ENCODE measurements at places on chromosomes 16 and 17. TPM values are rescaled to one million over a fixed set of nuclear protein-coding genes. Genes with fewer than 3 reads are reported as not detected.

NXN gene
- total RNA-seq = 4.4 TPM

COA3 gene
- 15.2 TPM for total RNA-seq

- H3K4me1 ChIP-seq = no peaks in the 10 kb centered on the region
- no peak for DNase-seq
- H3K4me3 ChIP-seq = no peak overlapping the region
- no peak overlapping the region for H3K27ac ChIP-seq
These were observed 3.7 kb downstream of the C16orf78 start for GRCh38 chr16:49377196-49377755.

DNA sequence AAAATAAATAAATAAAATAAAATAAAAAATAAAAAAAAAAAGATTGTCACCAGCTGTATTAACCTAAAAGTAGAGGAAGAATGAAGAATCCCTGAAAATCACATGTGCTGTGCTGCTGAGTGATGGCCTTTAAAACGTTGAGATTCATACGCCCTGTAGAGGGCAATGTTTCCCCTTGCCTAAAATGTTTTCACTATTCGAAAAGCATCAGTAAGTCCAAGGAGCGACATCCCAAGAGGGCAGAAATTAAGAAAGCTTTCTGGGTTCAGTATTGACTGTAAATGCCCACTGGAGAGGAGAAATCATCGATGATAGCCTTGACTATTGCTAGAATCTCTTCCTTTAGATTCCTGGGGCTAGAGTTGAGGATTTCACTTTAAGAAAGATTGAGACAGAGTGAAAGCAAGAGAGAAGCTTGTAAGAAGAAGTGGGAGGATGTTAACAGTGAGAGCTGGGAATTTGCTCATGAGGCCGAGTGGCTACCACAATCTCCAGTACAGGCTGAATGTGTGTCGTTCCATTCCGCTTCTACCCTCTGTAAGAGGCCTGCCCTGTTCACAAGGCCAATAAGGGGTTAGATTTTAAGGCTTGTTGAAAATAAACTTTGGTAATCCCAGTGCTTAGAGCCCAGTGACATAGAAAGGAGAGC is 170.8 kb upstream of the FAM20A start:
- H3K27me3 ChIP-seq = peaks cover 16% of the 10 kb centered on the region
- no peak overlapping the region for H3K27ac ChIP-seq
- peaks cover 3% of the 10 kb centered on the region for H3K4me1 ChIP-seq
- H3K36me3 ChIP-seq = no peaks in the 10 kb centered on the region
- DNase-seq = no peak

PLA2G10 gene
- total RNA-seq = not detected

- H3K4me1 ChIP-seq = no peaks in the 10 kb centered on the region
- DNase-seq = no peak
- H3K27me3 ChIP-seq = peaks cover 58% of the 10 kb centered on the region
These were observed 186.2 kb downstream of the CYLD start for GRCh38 chr16:50928065-50928464.

CCL23 gene
- total RNA-seq = not detected

PTGES3L gene
- total RNA-seq = not detected

DNA sequence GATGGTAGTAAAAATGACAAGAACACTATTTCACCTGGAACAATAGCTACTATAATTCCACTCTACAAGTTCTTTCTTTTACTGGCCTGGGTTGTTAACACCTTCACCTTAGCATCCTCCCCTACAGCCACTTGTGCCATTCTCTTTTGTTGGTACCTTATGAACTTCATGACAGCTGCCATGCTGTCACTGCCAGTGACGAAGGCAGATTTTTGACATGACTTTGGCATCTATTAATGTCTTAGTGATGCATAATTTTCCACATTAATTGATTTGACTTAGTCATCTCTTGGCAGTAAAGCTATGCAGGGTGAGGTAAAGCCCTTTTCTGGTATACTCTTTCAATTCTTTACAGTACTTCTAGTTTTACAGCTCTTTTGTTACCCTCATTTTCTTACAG is 207.9 kb downstream of the TANC2 start:
- H3K36me3 ChIP-seq = peaks cover 2% of the 10 kb centered on the region
- no peak overlapping the region for H3K4me3 ChIP-seq
- no peaks in the 10 kb centered on the region for H3K27me3 ChIP-seq

DNA sequence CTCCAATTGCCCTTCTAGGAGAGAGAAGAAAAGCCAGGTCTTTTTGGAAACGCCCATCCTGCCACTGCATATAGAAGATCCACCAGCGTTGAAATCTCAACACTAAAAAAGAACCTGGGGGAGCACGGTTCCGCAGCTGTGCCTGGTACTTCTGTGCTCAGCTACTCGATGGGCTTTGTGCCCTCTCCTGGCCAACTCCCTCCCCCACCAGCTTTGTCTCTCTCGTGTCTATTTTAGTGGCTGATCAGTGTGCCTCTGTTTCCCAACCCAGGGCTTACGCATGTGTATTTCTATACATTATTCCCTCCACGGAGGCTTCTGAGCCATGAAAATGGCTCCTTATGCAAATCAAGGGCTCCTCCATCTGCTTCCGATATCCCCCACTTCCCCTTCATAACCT is 83.5 kb downstream of the RBFOX3 start:
- peaks cover 2% of the 10 kb centered on the region for H3K4me1 ChIP-seq
- no peak overlapping the region for H3K27ac ChIP-seq
- no peak for DNase-seq
- peaks cover 79% of the 10 kb centered on the region for H3K27me3 ChIP-seq
- H3K36me3 ChIP-seq = no peaks in the 10 kb centered on the region
- no peak overlapping the region for H3K4me3 ChIP-seq

- no peak overlapping the region for H3K27ac ChIP-seq
- no peak for DNase-seq
- peaks cover 7% of the 10 kb centered on the region for H3K27me3 ChIP-seq
- H3K36me3 ChIP-seq = no peaks in the 10 kb centered on the region
- H3K4me1 ChIP-seq = no peaks in the 10 kb centered on the region
- H3K4me3 ChIP-seq = no peak overlapping the region
These were observed 198.1 kb upstream of the IRX3 start for GRCh38 chr16:54484700-54485099.

- H3K27me3 ChIP-seq = no peaks in the 10 kb centered on the region
- H3K36me3 ChIP-seq = peaks cover 4% of the 10 kb centered on the region
- DNase-seq = no peak
- peak overlapping the region; percentile 90 for H3K4me3 ChIP-seq
- peak overlapping the region; percentile 93 for H3K27ac ChIP-seq
These were observed 28.7 kb upstream of the C16orf95 start for GRCh38 chr16:87345726-87346424.

- H3K4me3 ChIP-seq = no peak overlapping the region
- H3K4me1 ChIP-seq = no peaks in the 10 kb centered on the region
- H3K27ac ChIP-seq = no peak overlapping the region
These were observed 676.3 kb upstream of the CDH8 start for GRCh38 chr16:62712566-62712965.

GRCh38 chr16:75294773-75295459 is 43.5 kb upstream of the BCAR1 start:
- DNase-seq = no peak
- H3K27ac ChIP-seq = peak overlapping the region; percentile 56
- no peaks in the 10 kb centered on the region for H3K27me3 ChIP-seq

DNA sequence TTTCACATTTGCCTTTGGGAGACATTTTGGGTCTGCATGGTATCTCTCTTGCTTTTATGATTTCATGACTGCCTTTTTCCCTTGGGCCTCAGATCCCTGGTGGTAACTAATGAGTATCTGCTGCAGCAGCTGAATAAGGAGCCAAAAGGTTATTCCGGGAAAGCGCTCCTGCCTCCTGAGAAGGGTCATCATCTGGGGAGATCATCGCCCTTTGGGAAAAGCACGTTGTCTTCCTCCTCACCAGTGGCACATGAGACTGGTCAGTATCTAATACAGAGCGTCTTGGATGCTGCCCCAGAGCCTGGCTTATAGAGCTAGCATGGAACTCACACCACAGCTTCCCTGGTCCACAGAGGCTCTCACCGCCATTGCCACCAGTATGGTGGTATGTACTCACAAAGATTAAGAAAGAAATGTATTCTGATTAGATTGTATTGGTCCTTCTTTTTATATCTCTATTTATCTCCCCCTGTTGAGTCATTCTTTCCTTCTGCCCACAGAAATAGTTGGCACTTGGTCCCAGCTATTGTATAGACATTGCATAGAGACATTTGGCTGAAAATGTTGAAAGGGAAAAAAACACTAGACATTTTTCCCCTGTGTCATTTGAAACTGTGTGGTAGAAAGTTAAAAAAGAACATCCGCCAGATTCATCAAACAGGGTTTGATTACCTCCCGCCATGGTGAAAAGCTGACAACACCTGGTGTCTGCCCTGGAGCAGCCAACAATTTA is 8.4 kb downstream of the TPPP3 start:
- no peak overlapping the region for H3K27ac ChIP-seq
- H3K4me3 ChIP-seq = no peak overlapping the region
- H3K4me1 ChIP-seq = peaks cover 4% of the 10 kb centered on the region
- no peaks in the 10 kb centered on the region for H3K36me3 ChIP-seq
- peaks cover 9% of the 10 kb centered on the region for H3K27me3 ChIP-seq
- no peak for DNase-seq

GRCh38 chr16:14325502-14326401 is 254.6 kb downstream of the MRTFB start:
- no peak overlapping the region for H3K27ac ChIP-seq
- peaks cover 14% of the 10 kb centered on the region for H3K27me3 ChIP-seq
- H3K36me3 ChIP-seq = no peaks in the 10 kb centered on the region
- no peak overlapping the region for H3K4me3 ChIP-seq

ACSM2A gene
- not detected for total RNA-seq

NLRC5 gene
- 381 TPM for total RNA-seq

GRCh38 chr16:49867796-49868668 is 12.1 kb upstream of the ZNF423 start:
- H3K36me3 ChIP-seq = no peaks in the 10 kb centered on the region
- DNase-seq = no peak
- peaks cover 1% of the 10 kb centered on the region for H3K4me1 ChIP-seq
- peaks cover 19% of the 10 kb centered on the region for H3K27me3 ChIP-seq
- H3K4me3 ChIP-seq = no peak overlapping the region

- DNase-seq = no peak
- no peaks in the 10 kb centered on the region for H3K27me3 ChIP-seq
- no peak overlapping the region for H3K27ac ChIP-seq
- peaks cover 2% of the 10 kb centered on the region for H3K4me1 ChIP-seq
- no peak overlapping the region for H3K4me3 ChIP-seq
These were observed 90.2 kb downstream of the VPS53 start for GRCh38 chr17:624341-624860.

RDM1 gene
- total RNA-seq = not detected

SPECC1 gene
- 10.8 TPM for total RNA-seq

HOXB8 gene
- total RNA-seq = not detected

- no peak for DNase-seq
- H3K27ac ChIP-seq = no peak overlapping the region
- peaks cover 9% of the 10 kb centered on the region for H3K4me1 ChIP-seq
- H3K4me3 ChIP-seq = no peak overlapping the region
- H3K36me3 ChIP-seq = peaks cover 3% of the 10 kb centered on the region
These were observed 11.6 kb downstream of the SLC13A2 start for GRCh38 chr17:28485049-28485448.

MYO15A gene
- total RNA-seq = 1.4 TPM

GRCh38 chr16:87993901-87994300 is 42.7 kb downstream of the BANP start:
- peaks cover 18% of the 10 kb centered on the region for H3K4me1 ChIP-seq
- H3K4me3 ChIP-seq = no peak overlapping the region
- DNase-seq = no peak
- H3K27ac ChIP-seq = peak overlapping the region; percentile 19

DNA sequence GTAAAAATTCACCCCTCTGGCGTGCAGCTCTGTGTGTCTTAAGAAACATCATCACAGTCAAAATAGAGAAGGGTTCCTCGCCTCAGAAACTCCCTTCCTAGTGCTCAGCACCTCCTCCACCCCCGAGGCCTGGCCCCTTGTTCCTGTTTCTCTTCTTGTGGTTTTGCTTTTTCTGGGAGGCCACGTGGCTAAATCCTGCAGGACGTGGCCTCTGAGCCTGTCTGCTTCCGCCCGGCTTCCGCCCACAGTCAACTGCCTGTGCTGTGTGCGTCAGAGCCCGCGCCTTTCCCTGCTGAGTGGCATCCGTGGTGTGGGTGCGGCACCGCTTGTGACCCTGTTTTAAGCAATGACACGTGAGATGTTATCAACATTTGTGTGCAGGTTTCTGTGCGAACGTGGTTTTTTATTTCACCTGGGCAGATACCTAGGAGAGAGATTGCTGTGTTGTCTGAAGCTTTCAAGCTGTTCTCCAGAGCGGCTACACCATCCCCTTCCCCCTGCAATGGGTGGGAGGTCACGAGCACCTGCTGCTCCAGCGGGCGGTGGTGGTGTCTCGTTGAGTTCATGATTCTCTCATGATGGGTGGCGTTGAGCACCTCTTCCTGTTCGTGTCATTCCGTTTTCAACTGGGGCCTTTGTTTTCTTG is 21.7 kb downstream of the ACSF3 start:
- peak; percentile 91 for DNase-seq
- peaks cover 27% of the 10 kb centered on the region for H3K4me1 ChIP-seq
- no peaks in the 10 kb centered on the region for H3K27me3 ChIP-seq
- no peak overlapping the region for H3K27ac ChIP-seq
- peak overlapping the region; percentile 97 for H3K4me3 ChIP-seq
- peaks cover 5% of the 10 kb centered on the region for H3K36me3 ChIP-seq

DNA sequence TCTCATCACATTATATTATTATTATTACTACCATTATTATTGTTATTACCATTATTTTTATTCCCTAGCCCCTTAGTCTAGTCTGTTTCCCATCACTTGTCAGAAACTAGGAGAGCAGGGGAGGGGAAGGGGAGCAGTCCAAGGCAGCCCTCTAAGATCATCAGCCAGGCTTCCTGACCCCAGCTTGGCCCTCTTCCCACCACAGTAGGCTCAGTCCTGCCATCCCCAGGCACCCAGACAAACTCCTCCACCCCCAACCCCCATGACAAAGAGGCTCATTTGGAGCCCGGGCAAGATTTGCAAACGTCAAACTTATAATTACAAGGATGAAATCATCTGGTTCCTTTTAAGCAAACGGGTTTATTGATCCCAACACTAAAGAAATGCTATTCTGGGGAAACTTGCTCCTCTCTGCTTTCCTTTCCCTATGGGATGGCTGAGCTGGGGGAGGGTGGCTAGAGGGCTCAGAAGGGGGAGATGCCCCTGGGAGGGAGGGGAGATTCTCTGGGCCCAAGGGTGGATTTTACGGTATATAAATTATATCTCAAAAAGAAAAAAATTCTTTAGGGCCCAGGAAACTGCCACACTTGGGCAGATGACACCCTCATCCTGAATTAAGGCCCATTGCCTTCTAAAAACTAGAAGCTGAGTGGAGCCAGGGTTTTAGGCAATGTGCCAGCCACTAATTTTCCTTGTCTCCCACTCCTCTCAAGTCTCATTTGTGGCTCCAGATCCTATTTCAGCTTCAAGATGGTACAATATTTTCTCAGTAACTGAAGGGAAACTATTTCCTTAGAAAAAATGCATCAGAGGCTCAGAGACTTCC is 4.4 kb upstream of the CBFB start:
- H3K4me3 ChIP-seq = no peak overlapping the region
- H3K4me1 ChIP-seq = peaks cover 8% of the 10 kb centered on the region
- DNase-seq = no peak
- H3K27me3 ChIP-seq = no peaks in the 10 kb centered on the region
- H3K36me3 ChIP-seq = no peaks in the 10 kb centered on the region

Measured in T-helper 17 cell (primary cell).